ENCODE measurements at places on chromosomes 7 and 10. TPM values are rescaled to one million over a fixed set of nuclear protein-coding genes. Genes with fewer than 3 reads are reported as not detected.
A peak's percentile ranks its signal among the peaks of the same experiment; 100 is the strongest.

Gene PRRT4
- total RNA-seq, result not detected

Gene PLXDC2
- not detected for total RNA-seq

Gene CRHR2
- total RNA-seq, result not detected

Gene VIPR2
- 0.23 TPM for total RNA-seq

Gene ZNF3
- 22.1 TPM for total RNA-seq

GRCh38 chr10:44366941-44367630 is 17.8 kb downstream of the CXCL12 start:
- H3K27ac ChIP-seq, result no peak overlapping the region
- no peak for DNase-seq
- no peaks in the 10 kb centered on the region for H3K36me3 ChIP-seq
- no peaks in the 10 kb centered on the region for H3K27me3 ChIP-seq

DNA sequence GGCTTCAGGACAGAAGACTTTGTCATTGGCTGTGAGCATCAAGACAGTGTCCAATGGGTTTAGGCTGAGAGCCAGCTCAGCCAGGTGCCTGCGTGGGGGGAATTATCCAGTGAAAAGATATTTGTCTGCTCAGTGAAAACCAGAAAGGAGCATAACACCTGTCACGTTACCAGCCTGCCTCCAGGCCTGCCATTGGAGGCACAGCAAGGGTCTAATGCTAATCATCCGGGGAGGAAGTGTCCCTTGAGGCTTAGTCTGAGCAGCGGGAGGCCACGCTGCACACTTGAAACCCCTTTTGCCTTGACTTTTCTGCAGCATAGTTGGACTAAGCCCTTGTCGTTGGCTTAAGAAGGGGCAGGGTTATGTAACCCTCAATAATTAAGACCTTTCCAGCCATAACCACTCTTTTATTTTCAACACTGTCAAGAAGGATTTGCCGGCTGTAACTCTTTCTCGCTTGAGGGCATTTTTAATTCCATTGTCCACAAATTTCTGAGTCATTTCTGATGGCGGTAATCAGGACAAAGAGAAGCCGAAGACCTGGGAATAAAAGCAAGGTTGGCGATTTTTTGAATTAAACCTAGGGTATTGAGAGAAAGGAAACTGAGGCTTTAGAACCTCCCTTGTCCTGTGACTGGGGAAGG is 639.6 kb upstream of the FOXK1 start:
- H3K4me3 ChIP-seq, result no peak overlapping the region
- no peaks in the 10 kb centered on the region for H3K4me1 ChIP-seq
- H3K27ac ChIP-seq, result no peak overlapping the region
- DNase-seq, result no peak
- no peaks in the 10 kb centered on the region for H3K27me3 ChIP-seq
- no peaks in the 10 kb centered on the region for H3K36me3 ChIP-seq

- H3K36me3 ChIP-seq, result no peaks in the 10 kb centered on the region
- DNase-seq, result peak; percentile 9
- H3K27me3 ChIP-seq, result peaks cover 4% of the 10 kb centered on the region
- peaks cover 11% of the 10 kb centered on the region for H3K4me1 ChIP-seq
- H3K27ac ChIP-seq, result no peak overlapping the region
Measured at GRCh38 chr10:1153805-1154351, 97.7 kb downstream of the WDR37 start.

DNA sequence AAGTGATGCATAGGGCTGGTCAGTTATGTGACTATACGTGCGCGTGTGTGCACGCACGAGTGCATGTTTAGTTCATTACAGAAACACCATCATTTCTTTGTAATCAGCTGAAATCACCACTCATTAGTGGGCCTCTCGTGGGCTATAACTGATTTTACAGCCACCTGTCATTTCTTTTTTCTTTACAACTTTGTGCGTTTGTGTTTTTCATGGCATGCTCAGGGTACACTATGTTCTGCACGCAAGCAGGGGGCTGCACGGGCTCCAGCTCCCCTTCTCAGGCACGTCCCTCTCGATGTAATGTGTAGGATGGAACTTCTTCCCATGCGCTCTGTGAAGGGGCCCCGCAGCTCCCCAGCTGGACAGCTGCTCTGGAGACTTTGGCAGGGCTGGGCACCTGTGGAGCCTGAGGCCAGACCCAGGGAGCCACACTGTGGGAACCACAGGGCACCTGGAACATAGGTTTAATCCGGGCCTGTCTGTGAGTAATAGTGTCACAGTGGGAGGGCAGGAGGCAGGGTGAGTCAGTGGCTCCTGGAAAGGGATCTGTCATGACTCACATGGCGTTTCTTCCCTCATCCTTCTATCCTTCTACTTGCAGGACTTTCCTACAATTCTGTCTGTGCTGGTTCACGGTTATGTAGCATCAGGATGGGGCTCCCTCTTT is 4.9 kb downstream of the GCK start:
- H3K4me1 ChIP-seq, result no peaks in the 10 kb centered on the region
- H3K36me3 ChIP-seq, result no peaks in the 10 kb centered on the region
- no peak for DNase-seq
- peaks cover 9% of the 10 kb centered on the region for H3K27me3 ChIP-seq
- no peak overlapping the region for H3K4me3 ChIP-seq
- no peak overlapping the region for H3K27ac ChIP-seq

- no peak for DNase-seq
- H3K36me3 ChIP-seq, result peaks cover 12% of the 10 kb centered on the region
- H3K27ac ChIP-seq, result no peak overlapping the region
- peaks cover 14% of the 10 kb centered on the region for H3K4me1 ChIP-seq
- no peak overlapping the region for H3K4me3 ChIP-seq
Measured at GRCh38 chr7:135425036-135425435, 84.9 kb downstream of the CNOT4 start.

DNA sequence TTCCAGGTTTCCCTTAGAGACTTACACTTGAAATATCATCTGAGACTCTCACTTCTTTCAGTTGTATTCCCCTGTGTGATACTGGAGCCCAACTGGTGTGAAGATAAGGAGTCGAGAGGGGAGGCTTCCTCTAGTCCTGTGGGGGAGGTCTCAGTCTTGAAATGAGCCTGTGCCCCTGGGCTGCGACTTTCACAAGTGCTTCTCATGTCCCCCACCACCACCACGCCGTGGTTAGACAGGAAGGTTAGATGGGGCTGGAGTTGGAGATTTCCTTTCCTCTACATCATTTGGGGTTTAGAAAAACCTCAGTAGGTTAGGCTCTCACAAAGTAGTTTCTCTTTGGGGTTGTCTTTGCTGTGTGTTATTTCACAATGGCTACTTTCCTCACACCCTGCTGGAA is 25.6 kb upstream of the MKX start:
- no peaks in the 10 kb centered on the region for H3K36me3 ChIP-seq
- peaks cover 30% of the 10 kb centered on the region for H3K27me3 ChIP-seq
- peaks cover 4% of the 10 kb centered on the region for H3K4me1 ChIP-seq
- DNase-seq, result no peak
- H3K4me3 ChIP-seq, result no peak overlapping the region

GRCh38 chr10:5895804-5896203 is 5.8 kb downstream of the FBH1 start:
- DNase-seq, result no peak
- peak overlapping the region; percentile 2 for H3K4me3 ChIP-seq
- H3K36me3 ChIP-seq, result peaks cover 47% of the 10 kb centered on the region
- H3K27ac ChIP-seq, result peak overlapping the region; percentile 53
- H3K4me1 ChIP-seq, result peaks cover 53% of the 10 kb centered on the region

DNA sequence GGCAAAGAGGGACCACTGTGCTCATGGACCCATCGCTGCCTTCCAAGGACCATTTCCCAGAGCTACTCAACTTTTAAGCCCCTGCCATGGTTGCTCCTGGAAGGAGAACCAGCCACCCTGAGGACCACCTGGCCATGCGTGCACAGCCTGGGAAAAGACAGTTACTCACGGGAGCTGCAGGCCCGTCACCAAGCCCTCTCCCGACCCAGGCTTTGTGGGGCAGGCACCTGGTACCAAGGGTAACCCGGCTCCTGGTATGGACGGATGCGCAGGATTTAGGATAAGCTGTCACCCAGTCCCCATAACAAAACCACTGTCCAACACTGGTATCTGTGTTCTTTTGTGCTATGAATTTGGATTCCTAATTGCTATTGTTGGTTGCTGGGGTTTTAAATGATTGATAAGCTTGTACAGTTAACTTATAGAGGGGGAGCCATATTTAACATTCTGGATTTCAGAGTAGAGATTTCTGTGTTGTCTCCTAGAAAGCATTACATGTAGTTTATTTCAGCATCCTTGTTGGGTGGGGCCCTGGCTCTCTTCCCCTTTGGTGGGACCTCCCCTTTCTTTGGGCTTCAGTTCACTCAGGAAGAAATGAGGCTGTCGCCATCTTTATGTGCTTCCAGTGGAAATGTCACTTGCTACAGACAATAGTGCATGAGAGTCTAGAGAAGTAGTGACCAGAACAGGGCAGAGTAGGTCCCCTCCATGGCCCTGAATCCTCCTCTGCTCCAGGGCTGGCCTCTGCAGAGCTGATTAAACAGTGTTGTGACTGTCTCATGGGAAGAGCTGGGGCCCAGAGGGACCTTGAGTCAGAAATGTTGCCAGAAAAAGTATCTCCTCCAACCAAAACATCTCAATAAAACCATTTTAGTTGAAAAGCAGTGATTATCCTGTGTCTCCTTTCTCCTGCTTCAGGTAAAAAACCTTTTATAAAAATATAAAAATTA is 19.4 kb downstream of the LAT2 start:
- H3K27ac ChIP-seq, result peak overlapping the region; percentile 35
- no peak for DNase-seq
- no peak overlapping the region for H3K4me3 ChIP-seq
- H3K4me1 ChIP-seq, result peaks cover 21% of the 10 kb centered on the region
- no peaks in the 10 kb centered on the region for H3K27me3 ChIP-seq
- peaks cover 56% of the 10 kb centered on the region for H3K36me3 ChIP-seq

DNA sequence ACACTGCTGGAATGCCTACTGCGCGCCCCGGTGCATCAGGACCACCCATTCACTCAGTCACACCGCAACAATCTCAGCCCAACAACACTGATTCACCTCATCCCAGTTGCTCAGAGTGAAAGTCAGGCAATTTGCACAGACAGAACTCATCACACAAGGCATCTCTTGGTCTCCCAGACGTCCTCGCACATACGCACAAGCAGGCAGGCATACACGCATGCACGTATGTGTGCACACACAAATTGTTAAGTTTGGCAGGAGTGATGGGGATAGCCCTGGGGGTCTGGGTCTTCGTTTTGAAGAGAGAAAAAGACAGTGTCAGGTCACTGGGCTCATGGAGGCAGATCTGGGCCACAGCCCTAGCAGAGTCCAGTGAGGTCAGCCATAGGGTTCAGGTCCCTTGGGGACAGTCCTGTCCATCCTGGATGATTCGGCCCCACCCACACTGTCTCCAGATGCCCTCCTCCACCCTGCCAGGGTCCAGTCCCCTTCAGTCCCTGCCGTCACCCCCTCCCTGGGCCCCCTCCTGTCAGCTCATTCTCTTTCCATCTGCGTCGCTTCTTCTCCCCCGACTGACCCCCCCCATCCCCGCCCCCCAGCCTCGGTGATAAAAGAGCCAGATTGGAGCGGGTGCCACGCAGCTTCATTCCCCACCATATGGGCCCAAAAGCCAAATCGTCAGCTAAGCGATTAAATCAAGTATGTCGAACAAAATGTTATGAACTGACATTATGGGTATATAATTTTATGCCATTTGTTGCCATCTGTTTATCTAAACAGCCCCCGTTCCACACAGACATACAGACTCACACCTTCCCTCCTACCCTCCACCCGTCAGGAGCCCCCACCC is 48.5 kb upstream of the SLF2 start:
- no peak overlapping the region for H3K4me3 ChIP-seq
- peaks cover 37% of the 10 kb centered on the region for H3K27me3 ChIP-seq
- H3K36me3 ChIP-seq, result no peaks in the 10 kb centered on the region
- H3K4me1 ChIP-seq, result no peaks in the 10 kb centered on the region
- H3K27ac ChIP-seq, result no peak overlapping the region
- DNase-seq, result no peak

Measured in activated CD4-positive, alpha-beta memory T cell treated with anti-CD3 and anti-CD28 coated beads, Interleukin-2, amount 10 ng/mL, durations not matched to agents 7 days and 5 days (primary cell).